Right lung (tissue), 10 donors: ENCODE measurements at places on chromosomes 7 and 10. TPM values are rescaled to one million over a fixed set of nuclear protein-coding genes. Genes with fewer than 3 reads are reported as not detected.

- no peak for DNase-seq
Measured at GRCh38 chr7:114759347-114760062, 162.4 kb upstream of the MDFIC start.

DNA sequence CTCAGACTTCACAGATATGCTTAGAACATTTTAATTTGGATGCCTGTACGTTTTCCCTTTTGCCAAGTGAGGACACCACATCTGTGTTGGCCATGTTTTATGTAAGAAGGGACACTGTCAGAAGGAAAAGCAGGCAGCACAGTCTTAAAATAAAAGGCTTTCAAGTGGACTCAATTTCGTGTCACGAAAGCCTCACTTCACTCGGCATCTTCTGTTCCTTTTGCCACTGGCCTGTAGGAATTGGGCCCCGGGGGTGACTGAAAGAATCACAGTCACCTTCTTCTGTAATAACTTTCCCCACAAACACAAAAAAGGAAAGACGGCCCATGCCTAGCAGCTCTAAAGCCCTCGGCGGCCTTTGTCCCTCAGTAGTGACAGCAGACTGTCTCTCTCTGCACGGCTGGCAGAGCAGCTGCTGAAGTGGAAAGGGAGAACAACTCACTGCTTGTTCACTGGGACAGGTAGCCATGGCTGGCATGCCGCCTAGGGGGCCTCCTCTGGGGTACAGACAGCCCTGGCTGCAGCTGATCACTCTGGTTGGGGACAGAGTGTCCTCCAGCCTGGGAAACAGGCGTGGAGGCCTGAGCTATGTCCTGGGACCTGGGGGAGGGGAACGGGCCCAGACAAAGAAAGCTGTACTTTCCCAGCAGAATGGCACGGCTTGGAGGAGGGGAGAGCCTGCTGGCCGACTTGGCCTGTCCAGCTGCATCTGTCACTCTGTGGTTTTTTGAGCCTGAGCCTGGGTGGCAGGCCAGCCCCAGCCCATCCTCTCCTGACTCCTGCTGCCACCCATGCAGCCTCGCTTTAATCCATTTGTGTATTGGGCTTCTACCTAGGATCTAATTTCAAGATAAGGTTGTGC, 4.4 kb downstream of the RASSF4 start:
- DNase-seq, result no peak

- no peak for DNase-seq
Measured at GRCh38 chr10:94065362-94065761, 71.6 kb downstream of the PLCE1 start.

- DNase-seq, result no peak
Measured at GRCh38 chr7:98862716-98863420, 6.9 kb downstream of the TMEM130 start.

DNA sequence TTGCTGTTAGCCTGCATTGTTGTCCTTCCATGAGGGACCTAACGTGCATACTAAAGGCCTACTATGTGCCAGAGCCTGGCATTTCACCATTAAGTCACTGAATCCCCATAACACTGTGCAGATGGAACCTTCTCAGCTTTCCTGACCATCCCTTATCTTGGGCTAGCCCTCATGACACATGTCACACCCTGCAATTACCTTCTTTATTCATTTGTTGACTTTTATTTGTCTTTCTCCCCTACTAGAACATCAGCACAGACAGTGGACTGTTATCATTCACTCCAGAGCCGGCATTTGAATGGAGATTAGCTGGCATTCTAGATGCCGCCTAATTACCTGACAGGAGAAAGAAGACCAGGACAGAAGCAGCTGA, 471.1 kb upstream of the GALNT17 start:
- no peak for DNase-seq

The CACNA2D1 gene
- polyA plus RNA-seq, result 19.0 TPM

The CTAGE6 gene
- polyA plus RNA-seq, result not detected
